ENCODE measurements at places on chromosomes 7 and 10.
A peak's percentile ranks its signal among the peaks of the same experiment; 100 is the strongest.

DNA sequence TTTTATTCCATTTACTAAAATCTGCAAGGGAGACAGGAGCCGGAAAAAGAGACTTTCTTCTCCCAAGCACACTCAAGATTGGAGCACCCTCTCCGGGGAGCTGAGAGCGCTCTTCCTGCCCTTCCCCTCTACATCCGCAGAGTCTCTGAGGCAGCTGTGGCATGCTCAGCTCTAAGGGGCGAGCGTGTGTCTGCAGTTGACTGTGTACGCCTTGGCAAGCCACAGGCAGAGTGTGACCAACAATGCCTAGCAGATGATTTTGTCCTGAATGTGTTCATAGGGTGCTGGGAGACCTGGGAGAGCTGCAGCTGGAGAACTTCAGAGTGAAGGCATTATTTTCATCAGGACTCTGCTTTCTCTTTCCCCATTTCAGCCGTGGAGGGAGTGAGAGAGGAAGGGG lies 20.7 kb downstream of the MTURN start:
- DNase-seq, result no peak

DNA sequence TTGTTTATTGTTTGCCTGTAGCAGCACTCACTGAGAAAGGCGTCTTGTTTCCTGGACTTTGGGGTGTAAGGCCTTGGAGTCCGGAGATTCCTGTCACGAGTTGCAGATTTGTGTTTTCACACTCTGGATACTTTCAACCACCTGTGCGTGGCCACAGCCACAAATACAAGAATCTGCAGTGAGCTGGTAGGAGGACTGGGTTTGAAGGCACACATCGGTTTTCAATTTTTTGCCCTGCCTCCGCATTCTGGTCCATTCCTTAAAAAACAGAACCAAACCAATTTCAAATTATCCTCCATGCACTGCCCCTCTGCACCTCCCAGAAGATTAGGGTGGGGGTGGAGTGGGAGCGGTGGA lies 619 bp downstream of the EXOC4 start:
- no peak for DNase-seq

DNA sequence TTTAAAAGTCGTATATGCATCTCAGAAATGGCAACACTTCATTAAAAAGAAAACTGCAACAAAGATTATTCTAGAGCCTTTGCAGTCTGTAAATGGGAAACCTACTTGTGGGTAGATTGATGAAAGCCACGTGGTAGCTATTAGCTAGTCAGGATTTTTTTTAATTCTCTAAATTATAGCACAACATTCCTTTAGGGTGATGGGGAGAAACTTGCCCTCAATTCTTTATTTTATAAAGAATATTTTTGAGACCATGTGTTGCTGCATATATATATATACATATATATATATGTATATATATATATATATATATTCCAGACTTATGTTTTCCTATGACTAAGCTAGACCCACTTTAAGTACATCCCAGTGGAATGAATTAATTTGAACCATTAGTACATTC lies 118.0 kb downstream of the PPP1R3A start:
- no peak for DNase-seq

DNA sequence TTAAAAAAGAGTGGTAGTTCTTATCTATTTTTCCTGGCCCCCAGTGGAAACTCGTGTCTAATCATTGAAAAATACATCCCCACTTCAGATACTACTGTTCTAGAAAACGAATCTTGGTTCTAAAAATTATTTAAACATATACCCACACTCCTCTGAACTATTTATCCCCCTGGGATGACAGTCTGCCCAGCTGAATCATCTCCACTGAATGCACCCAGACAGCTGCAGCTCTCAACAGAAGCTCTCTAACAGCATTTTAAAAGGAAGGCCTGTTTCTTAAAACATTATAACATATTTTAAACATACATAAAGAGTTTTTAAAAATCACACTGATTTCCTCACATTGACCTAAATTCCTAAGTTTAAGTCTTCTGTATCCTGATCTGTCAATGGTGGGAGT lies 544.6 kb upstream of the PHF14 start:
- no peak for DNase-seq

DNA sequence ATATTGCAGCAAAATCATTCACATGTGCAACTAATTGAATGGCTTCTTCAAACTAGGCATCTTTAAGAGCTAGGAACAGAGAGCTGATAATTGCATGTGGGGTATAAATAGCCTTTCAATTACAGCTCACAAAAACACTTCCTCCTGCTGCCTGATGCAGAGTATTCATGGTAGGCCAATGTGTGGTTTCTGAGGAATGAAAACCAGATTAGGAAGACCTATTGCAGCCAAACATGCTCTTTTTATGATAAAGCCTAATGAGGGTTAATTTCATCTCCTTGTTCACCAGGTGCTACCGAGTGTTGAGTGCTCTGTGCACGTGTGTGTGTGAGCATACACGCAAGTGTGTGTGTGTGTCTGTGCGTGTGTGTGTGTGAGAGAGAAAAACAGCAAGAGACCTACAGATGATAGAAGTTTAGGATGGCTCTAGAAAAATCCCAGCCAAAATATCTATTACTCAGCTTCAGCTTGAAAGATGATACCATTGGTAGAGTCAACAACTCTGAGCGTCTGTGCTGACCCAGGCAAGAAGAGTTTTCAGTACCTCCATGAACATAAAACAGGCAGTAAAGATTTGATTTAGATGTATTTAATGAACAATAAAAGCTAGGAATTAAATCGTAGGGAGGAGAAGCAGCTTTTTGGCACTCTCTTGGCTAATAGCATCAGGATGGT lies 448.5 kb upstream of the ANKRD30A start:
- DNase-seq, result no peak

GRCh38 chr10:75739414-75740143 lies 308.2 kb downstream of the LRMDA start:
- no peak for DNase-seq

GRCh38 chr7:12244694-12245093 lies 33.6 kb downstream of the TMEM106B start:
- no peak for DNase-seq

DNA sequence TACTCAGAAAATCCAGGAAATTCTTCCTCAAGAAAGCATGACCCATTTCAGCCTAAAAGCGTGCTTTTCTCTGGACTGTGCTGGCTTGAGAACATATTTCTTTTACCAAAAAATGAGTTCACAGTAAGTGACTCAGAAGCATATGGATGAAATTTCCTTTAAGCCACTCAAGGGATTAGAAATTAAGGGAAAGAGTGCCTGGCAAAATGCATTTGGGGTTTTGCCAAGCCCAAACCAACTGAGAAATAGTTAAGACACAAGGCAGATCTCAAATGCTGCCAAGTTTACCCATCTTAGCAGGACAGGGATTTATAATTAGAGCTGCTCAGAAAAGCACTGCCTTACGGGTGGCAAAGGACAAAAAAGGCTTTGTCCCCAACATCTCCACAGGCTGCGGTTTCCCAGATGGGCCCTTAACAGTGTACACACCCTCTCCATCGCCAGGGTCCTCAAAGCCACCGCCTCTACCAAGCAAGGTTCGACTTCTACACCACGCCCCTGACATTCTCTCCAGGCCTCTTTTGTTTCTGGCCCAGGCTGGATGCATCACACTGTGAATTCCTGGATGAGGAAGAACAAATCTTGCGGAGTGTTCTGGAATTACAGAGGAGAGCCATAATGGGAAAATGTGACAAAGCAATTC lies 30.1 kb upstream of the CDHR3 start:
- DNase-seq, result no peak

DNA sequence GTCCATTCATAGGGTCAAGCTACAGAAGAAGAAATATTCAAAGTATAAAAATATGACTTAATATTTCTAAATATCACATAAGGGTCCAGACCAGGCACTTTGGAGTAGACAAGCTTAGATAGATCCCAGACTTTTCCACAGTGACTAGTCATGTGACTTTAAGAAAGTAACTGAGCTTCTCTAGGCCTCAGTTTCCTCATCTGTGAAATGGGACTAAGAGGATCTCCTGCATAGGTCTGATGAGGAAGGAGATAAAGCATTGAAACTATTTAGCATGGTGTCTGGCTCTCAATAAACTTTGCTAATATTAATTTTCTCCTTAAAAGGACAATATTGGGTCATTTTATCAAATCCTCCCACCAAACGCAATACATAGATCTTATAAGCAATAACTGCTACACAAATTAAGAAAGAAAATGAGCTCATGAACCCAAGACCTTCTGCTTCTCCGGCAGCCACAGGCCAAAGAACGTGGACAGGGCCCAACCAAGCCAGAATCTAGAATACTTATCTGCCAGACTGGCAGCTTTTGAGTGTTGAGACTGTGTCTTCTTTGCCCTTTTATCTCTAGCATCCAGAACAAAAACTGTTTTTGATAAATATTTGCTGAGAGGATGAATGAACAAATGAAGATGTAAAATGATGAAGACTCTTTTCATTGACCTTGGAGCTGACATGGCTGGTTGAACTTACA lies 1.6 kb upstream of the TARP start:
- DNase-seq, result no peak

- DNase-seq, result no peak
Observed at GRCh38 chr10:62426086-62426485, 51.9 kb downstream of the ZNF365 start.

- DNase-seq, result peak; percentile 23
Observed at GRCh38 chr7:26156451-26157420, 4.7 kb downstream of the NFE2L3 start.

GRCh38 chr10:103598654-103599115 lies 105.2 kb downstream of the NEURL1 start:
- no peak for DNase-seq

- DNase-seq, result no peak
Observed at GRCh38 chr10:122877264-122877663, 2.1 kb downstream of the FAM24B start.

DNA sequence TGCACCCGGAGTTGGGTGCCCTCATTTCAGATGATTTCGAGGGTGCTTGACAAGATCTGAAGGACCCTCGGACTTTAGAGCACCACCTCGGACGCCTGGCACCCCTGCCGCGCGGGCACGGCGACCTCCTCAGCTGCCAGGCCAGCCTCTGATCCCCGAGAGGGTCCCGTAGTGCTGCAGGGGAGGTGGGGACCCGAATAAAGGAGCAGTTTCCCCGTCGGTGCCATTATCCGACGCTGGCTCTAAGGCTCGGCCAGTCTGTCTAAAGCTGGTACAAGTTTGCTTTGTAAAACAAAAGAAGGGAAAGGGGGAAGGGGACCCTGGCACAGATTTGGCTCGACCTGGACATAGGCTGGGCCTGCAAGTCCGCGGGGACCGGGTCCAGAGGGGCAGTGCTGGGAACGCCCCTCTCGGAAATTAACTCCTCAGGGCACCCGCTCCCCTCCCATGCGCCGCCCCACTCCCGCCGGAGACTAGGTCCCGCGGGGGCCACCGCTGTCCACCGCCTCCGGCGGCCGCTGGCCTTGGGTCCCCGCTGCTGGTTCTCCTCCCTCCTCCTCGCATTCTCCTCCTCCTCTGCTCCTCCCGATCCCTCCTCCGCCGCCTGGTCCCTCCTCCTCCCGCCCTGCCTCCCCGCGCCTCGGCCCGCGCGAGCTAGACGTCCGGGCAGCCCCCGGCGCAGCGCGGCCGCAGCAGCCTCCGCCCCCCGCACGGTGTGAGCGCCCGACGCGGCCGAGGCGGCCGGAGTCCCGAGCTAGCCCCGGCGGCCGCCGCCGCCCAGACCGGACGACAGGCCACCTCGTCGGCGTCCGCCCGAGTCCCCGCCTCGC lies at the start of gene EGFR:
TSS of gene EGFR (plus strand) at position 657 of the 830 bp plus-strand sequence. CDS start 261 bp downstream, outside the sequence.
- DNase-seq, result no peak

DNA sequence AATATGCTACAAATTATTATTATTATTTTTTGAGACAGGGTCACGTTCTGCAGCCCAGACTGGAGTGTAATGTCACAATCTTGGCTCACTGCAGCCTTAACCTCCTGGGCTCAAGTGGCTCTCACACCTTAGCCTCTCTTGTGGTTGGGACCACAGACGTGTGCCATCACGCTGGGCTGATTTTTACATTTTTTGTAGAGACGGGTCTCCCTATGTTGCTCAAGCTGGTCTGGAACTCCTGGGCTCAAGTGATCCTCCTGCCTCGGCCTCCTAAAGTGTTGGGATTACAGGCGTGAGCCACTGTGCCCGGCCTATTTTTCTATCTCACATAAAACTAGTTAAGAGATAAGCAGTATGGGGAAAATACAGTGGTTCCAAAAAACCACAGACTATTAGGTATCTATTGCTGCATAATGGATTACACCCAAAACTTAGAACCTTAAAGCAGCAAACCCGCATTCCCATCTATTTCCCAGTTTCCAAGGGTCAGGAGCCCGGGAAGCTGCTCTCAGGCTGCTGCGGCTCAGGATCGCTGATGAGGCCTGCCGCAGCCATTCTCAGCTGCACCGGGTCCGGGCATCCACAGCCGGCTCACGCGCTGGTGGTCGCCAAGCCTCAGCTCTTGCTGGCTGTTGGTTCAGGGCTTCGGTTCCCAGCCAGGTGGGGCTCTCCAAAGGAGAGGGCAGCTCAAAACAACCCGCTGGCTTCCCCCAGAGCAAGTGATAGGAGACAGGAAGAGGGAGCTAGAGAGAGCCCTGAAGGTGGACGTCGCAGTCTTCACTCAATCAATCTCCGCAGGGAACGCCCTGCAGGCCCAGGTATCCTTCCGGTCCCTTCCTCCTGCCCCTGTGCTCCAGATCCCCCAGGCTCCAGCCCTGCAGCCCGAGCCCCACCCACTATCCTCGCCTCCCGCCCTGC lies 128.2 kb downstream of the UBE2H start:
- no peak for DNase-seq

DNA sequence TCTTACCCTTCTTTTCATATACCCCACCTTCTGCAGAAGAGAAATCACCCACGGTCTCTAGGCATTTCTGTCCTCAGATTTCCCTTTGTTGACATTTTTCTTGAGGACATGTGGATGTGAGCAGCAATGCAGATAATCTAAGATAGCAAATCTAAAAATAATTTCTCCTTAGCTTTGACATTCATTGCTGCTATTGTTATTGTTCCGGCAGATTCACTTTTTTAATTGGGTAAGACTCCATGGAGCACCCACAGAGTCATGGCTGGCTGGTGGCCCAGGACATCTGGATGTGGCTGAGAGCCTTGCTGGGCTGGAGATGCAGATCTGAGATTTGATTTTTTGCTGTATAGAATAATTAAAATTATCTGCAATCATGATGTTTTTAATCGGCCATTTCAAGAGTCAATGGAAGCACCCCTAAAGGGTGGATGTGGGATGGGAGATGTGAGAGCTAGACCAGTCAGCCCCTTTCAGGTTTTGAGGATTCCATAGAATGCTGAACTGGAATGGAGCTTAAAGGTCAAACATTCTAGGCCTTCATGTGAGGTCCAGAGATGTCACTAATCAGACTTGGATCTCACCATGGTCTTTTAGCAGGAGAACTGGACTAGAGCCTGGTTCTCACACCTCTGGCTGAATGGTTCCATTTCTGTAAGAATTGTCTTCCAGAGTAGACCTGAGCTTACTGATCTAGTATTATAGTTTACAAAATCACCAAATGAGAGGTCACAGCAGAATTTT lies 37.5 kb downstream of the TAS2R41 start:
- no peak for DNase-seq

DNA sequence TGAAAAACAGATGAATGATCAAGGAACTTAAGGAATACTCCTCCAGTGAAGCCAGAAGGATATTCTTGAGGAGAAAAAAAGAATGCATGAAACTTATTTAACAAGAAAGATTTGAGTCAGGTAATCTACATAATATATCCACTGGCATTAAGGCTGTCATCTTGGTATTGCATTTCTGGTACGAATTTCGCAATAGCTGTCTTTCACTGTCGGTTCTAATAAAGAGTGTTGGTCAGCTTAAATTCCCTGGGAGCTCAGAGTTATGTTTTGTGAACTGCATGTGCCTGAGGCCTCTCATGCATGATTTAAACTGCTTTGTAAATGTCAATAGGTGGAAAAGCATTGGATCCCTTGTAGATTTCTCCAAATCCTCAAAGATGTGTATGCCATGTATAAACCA lies 565.3 kb upstream of the GALNT17 start:
- DNase-seq, result no peak

All from activated CD4-positive, alpha-beta T cell treated with anti-CD3 and anti-CD28 coated beads, Interleukin-2, amount 50 U/mL, for 1 hour (primary cell).